ENCODE measurements at places on chromosomes 12 and 14. TPM values are rescaled to one million over a fixed set of nuclear protein-coding genes. Genes with fewer than 3 reads are reported as not detected.

- DNase-seq = no peak
- H3K4me3 ChIP-seq = no peak overlapping the region
- no peak overlapping the region for H3K27ac ChIP-seq
- no peaks in the 10 kb centered on the region for H3K27me3 ChIP-seq
- H3K4me1 ChIP-seq = no peaks in the 10 kb centered on the region
Observed at GRCh38 chr12:131364903-131365820, 345.7 kb upstream of the SFSWAP start.

ESRRB gene
- not detected for total RNA-seq

DNA sequence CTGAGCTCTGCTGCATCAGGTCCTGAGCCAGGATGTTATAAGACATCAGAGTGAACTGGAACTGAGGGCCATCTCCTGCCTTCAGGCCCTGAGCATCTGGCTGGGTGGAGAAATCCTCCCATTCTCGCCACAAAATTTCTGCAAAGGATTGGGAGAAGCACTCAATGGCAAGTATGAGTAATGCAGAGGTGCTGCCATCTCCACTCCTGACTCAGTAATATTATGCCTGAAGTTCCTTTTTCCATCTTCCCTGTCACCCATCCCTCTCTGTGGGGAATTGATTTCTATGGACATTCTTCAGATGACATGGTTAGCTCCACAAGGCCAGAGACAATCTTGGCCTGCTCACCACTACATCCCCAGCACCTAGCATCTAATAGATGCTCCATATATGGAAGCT, 4.7 kb downstream of the ANGEL1 start:
- H3K36me3 ChIP-seq = peaks cover 7% of the 10 kb centered on the region
- H3K27me3 ChIP-seq = no peaks in the 10 kb centered on the region
- DNase-seq = peak; percentile 34
- no peak overlapping the region for H3K27ac ChIP-seq

- H3K27me3 ChIP-seq = no peaks in the 10 kb centered on the region
- peaks cover 9% of the 10 kb centered on the region for H3K4me1 ChIP-seq
- 0 out of 2 replicates have a peak, but pooled peaks cover 13% of the 10 kb centered on the region for H3K36me3 ChIP-seq
- no peak overlapping the region for H3K27ac ChIP-seq
- H3K4me3 ChIP-seq = no peak overlapping the region
- no peak for DNase-seq
Observed at GRCh38 chr14:103448097-103448496, 62.9 kb downstream of the MARK3 start.

DNA sequence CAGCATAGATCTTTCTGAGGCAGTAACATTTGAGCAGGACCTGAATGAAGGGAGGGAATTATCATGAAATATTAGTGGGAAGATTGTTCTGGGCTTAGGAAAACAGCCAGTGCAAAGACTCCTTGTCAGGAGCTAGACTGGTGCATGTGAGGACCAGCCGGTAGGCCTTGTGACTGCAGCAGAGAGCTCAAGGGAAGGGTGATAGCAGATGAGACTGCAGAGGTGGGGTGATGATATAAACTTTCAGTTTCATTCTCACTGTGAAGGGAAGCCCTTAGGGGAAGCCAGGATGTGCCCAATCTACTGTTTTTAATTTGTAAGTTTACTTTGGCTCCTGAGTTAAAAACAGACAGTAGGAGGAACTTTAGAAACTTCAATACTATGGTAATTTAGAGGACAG, 12.4 kb downstream of the IL22 start:
- no peaks in the 10 kb centered on the region for H3K36me3 ChIP-seq
- peak; percentile 59 for DNase-seq
- no peak overlapping the region for H3K4me3 ChIP-seq
- peaks cover 36% of the 10 kb centered on the region for H3K4me1 ChIP-seq
- peak overlapping the region; percentile 87 for H3K27ac ChIP-seq
- H3K27me3 ChIP-seq = no peaks in the 10 kb centered on the region

- H3K4me3 ChIP-seq = peak overlapping the region; percentile 24
- no peaks in the 10 kb centered on the region for H3K27me3 ChIP-seq
- DNase-seq = no peak
- peaks cover 14% of the 10 kb centered on the region for H3K4me1 ChIP-seq
- H3K36me3 ChIP-seq = peaks cover 90% of the 10 kb centered on the region
Observed at GRCh38 chr12:10701843-10702242, 21.3 kb downstream of the YBX3 start.

DNA sequence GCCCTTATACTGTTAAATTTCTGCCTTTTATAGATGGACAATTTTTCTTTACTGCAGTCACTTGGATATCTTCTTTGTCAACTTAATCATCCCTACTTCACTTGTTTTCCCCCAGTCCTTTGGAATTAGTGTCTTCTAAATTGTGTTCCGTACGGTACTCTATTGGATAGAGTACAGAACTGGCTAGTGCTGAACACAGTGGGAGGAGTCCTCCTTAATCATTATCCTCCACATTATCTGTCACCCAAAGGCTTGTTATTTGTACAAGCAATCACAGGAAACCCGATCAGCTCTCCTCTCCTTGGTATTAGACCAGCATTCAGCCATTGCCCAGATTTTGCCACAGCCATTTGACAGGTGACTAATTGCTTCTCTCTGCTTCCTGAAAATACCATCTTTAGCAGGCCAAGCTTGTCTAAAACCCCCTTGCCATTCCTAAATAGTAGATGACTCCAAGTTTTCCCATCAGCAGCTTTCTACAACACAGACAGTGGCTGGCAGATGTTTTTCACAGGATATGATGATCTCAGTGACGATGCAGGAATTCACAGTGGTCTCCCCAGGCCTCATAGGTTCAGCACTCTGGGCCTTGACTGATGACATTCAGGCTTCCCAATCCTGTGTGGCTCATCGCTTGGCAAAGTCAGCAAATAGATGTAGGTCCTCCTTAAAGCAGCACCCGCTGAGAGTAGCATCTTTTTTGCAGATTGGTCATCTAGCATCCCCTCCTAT, 216.0 kb upstream of the RGS6 start:
- peaks cover 60% of the 10 kb centered on the region for H3K4me1 ChIP-seq
- peak overlapping the region; percentile 90 for H3K27ac ChIP-seq
- no peaks in the 10 kb centered on the region for H3K27me3 ChIP-seq

TAS2R43 gene
- total RNA-seq = 0.63 TPM

DNA sequence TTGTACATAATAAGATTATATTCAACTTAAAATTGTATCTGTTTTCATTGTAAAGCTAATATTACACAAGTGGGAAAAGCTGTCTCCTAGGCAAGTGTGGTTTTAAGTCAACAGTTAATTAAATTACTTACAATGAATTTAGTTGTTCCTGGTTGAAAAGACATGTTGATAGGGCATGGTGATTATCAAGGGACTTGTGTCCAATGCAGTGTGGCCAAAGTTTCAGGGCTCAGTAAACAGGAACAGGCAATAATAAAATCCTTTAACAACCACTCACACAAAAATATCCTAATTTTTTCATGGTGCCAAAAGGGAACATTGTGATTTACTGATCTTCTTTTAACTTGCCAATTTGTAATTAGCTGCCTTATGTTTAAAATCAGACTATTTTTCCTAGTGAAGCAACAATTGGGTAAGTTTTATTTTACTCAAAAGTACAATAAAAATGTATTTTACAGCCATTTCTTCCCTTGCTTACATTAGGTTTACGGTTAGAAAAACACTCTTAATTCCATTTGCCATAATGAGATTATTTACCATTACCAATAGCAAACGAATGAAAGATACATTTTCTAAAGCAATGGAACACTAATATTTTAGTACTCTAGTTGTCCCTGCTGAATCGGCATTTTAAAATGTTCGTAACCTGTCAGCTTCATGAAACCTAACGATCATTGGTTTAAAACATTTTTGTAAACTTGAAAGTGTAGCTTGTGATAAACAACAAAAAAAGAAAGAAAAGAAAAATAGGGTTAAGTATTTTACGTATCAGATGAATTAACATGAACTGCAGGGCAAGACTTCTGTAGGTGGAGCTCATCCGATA, 1.8 kb upstream of the WNK1 start:
- peak; percentile 12 for DNase-seq
- peak overlapping the region; percentile 73 for H3K27ac ChIP-seq
- H3K27me3 ChIP-seq = no peaks in the 10 kb centered on the region
- H3K36me3 ChIP-seq = no peaks in the 10 kb centered on the region

MYH6 gene
- total RNA-seq = not detected

- peaks cover 15% of the 10 kb centered on the region for H3K4me1 ChIP-seq
- no peak overlapping the region for H3K27ac ChIP-seq
- peak; percentile 84 for DNase-seq
- no peaks in the 10 kb centered on the region for H3K36me3 ChIP-seq
Observed at GRCh38 chr14:61140872-61141271, 140.3 kb downstream of the TMEM30B start.

DIO3 gene
- not detected for total RNA-seq

DNA sequence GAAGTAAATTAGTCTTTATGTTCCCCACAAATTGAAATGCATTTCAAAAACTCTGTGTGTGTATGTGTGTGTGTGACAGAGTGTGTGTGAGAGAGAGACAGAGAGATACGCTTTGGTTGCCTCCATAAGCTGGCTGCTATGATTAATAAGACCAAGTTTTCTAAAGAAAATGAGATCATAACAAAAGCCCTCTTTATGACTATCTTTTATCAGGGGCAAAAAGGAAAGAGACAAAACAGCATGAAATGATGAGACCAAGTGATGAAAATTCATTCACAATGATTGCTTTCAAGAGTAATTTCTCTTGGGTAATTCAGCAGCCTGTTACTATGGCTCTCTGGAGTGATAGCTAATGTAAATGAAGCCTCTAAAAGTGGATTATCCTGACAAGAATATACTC, 277.6 kb upstream of the PLEKHG7 start:
- H3K27ac ChIP-seq = no peak overlapping the region
- no peaks in the 10 kb centered on the region for H3K4me1 ChIP-seq
- H3K4me3 ChIP-seq = no peak overlapping the region
- no peaks in the 10 kb centered on the region for H3K27me3 ChIP-seq
- no peak for DNase-seq
- no peaks in the 10 kb centered on the region for H3K36me3 ChIP-seq

DNA sequence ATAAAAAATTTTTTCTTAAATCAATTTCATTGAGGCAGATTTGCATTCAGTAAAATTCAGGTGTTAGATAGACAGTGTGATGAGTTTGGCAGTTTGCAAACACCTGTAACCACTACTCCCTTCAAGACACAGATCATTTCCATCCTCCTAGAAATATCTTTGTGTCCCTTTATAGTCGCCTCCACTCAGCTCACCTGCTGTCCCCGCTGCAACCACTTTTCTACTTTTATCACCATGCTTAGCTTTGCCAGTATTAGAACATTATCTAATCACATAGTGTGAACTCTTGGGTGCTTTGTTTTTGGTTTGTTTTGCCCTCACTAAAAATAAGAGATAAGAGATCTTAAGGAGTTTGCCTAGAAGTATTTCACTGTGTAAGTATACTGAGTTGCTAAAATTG, 73.8 kb downstream of the DERA start:
- no peaks in the 10 kb centered on the region for H3K27me3 ChIP-seq
- H3K4me1 ChIP-seq = peaks cover 38% of the 10 kb centered on the region
- H3K4me3 ChIP-seq = no peak overlapping the region
- no peak for DNase-seq

DNA sequence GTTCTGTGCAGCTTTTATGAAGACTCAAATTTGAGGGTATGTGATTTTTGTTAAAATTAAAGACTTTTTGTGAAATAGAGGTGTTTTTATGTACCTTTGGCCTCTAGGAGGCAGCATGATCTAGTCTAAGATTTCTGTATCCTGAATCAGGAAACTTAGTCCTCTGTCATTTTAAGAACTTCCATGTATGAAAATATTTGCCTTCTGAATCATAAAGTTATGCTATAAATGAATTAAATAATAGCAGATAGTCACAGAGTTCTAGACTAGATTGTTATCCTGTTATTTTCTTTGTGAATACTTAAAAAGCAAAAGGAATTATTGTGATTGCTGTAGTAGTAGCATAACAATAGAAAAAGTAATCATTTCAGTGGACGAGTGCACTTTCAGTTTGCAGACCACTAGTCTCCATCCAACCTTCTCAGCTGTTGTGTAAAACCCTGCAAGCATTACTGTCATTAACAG, 56.3 kb downstream of the FGD4 start:
- peak; percentile 88 for DNase-seq
- H3K36me3 ChIP-seq = no peaks in the 10 kb centered on the region
- H3K4me3 ChIP-seq = peak overlapping the region; percentile 68
- no peaks in the 10 kb centered on the region for H3K27me3 ChIP-seq

- no peaks in the 10 kb centered on the region for H3K27me3 ChIP-seq
- H3K27ac ChIP-seq = peak overlapping the region; percentile 64
- no peaks in the 10 kb centered on the region for H3K36me3 ChIP-seq
- DNase-seq = peak; percentile 90
- no peak overlapping the region for H3K4me3 ChIP-seq
- H3K4me1 ChIP-seq = peaks cover 44% of the 10 kb centered on the region
Observed at GRCh38 chr12:84757978-84758377, 154.6 kb downstream of the SLC6A15 start.

- DNase-seq = peak; percentile 52
- H3K4me1 ChIP-seq = peaks cover 52% of the 10 kb centered on the region
- H3K27ac ChIP-seq = peak overlapping the region; percentile 23
- no peaks in the 10 kb centered on the region for H3K27me3 ChIP-seq
Observed at GRCh38 chr12:67667276-67668073, 18.9 kb downstream of the DYRK2 start.

GDF3 gene
- not detected for total RNA-seq

DNA sequence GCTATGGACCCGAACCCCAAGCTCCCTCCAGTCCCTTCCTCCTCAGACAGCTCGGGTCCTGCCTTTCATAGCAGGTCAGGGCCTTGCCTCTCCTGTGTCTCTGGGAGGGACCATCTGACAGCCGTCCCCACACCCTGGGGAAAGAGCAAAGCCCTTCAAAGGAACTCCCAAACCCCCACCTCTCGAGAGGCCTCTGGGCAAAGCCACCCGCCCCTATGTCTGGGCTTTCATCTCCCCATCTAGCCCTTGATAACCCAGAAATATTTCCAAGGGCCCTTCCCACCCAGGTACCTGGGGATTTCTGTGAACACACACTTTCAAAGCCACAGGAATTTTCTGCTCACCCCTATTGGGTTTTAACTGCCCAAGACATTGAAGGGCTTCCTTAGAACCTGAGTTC, 32.1 kb downstream of the SNRNP35 start:
- H3K36me3 ChIP-seq = no peaks in the 10 kb centered on the region
- H3K27me3 ChIP-seq = no peaks in the 10 kb centered on the region
- no peak overlapping the region for H3K27ac ChIP-seq
- no peak overlapping the region for H3K4me3 ChIP-seq
- DNase-seq = no peak
- H3K4me1 ChIP-seq = no peaks in the 10 kb centered on the region
